D721Med (cell line): ENCODE measurements at places on chromosomes 16 and 17.

DNA sequence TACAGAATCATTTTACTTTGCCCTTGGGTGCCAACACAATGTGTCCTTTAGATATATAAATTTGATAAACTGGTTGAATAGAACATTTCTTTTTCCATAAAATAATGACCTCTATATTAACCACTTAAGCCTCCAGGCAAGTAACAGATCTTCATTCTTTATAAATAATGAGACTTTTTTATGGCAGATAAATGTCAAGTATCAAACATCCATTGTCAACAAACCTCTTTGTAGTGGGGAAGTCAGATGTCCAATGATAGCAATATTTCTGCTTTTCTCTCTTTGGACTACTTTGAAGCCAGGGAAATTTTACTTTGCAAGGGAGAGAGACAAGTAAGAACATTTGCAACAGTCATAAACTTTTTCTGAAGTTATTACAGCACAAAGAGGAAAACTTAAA, 841.2 kb downstream of the CDH8 start:
- DNase-seq = no peak

GRCh38 chr17:81396278-81396721, 1.0 kb downstream of the BAHCC1 start:
- no peak for DNase-seq

GRCh38 chr16:4200781-4201137, 41.1 kb downstream of the SRL start:
- DNase-seq = no peak

DNA sequence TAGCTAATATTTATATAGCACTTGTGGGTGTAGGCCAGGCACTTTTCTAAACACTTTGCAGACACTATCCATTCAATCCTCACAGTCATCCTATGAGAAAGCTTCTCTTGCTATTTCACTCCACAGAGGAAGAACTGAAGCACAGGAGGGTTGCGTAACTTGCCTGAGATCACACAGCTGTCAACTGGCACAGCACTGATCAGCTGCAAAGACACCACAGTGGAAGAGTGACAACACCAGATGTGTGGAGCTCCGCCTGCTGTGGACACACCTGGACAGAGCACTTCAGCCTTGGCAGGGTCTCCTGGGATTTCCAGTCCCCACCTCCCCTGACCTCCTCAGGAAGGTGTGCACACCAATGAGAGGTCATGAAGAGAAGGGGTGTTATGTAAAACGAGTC, 13.3 kb upstream of the CNEP1R1 start:
- no peak for DNase-seq

DNA sequence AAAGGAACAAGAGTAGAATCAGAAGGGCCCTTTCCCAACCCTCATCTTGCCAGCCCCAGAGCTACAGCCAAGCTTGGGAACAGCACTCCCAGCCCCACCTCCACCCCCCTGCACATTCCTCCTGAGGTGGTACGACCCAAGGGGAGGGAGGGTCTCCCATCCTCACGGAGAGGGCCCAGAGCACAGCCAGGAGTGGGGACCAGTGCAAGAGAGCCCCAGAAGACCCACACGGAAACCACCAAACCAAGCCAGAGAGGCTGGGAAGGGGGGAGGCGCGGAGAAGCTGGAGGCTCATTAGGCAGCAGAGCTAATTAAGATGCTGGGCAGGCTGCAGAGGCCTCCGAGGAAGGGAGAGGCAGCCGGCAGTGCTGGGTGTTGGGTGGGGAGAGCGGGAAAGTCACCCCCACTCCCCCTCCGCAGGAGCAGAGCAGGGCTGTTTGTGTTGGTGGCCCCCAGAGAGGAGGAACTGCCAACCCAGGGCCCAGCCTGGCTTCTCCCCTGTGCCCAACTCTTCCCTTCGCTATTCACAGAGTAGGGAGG, 2.4 kb downstream of the CACNB1 start:
- no peak for DNase-seq

- DNase-seq = no peak
Observed at GRCh38 chr16:10752843-10753523, 9.3 kb downstream of the NUBP1 start.
